ENCODE measurements at places on chromosomes 7 and 10.

DNA sequence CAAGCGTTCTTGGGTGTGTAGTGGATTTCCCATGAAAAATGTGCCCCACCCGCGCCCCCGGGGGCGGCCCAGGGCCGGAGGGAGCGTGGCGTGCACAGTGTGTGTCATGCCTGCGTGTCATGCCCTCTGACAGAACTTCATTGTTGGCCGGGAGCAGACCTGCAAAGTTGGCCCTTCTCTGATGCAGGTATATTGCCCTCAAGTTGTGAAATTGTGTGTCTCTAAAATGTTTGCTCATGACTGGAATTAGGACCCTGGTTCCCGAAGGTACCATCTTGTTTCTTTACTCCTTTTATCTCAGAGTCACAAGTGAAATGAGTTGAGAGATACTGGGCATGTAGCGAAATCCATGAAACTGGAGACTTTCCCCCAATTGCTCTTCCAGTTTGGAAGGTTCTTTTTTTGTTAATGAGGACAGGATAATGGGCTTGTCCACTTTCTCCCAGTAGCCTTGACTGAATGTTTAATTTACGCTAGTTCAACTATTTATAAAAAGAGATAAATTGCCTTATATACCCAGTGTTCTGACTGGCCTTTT is 26.2 kb downstream of the ADK start:
- DNase-seq: peak; percentile 29

GRCh38 chr7:139271718-139272628 is 40.9 kb downstream of the UBN2 start:
- no peak for DNase-seq

GRCh38 chr10:16822726-16823360 is 5.6 kb upstream of the RSU1 start:
- DNase-seq: no peak

DNA sequence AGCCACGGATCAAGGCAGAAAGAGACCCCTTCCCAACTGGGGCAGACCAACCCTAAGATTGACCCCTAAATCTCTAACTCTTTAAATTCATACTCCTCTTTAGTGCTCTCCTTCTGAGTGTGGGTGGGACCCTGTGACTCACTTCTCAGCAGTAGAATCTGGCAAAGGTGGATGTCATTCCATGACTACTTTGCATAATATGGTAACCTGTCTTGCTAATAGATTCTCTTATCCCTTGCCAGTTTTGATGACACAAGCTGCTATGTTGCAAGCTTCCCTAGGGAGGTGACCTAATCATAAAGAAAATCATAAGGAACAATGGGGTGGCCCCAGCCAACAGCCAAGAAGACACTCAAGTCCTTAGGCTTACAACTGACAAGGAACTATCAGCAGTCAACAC is 155.4 kb upstream of the VWC2 start:
- no peak for DNase-seq

GRCh38 chr7:35336444-35336843 is 82.5 kb upstream of the TBX20 start:
- DNase-seq: no peak

DNA sequence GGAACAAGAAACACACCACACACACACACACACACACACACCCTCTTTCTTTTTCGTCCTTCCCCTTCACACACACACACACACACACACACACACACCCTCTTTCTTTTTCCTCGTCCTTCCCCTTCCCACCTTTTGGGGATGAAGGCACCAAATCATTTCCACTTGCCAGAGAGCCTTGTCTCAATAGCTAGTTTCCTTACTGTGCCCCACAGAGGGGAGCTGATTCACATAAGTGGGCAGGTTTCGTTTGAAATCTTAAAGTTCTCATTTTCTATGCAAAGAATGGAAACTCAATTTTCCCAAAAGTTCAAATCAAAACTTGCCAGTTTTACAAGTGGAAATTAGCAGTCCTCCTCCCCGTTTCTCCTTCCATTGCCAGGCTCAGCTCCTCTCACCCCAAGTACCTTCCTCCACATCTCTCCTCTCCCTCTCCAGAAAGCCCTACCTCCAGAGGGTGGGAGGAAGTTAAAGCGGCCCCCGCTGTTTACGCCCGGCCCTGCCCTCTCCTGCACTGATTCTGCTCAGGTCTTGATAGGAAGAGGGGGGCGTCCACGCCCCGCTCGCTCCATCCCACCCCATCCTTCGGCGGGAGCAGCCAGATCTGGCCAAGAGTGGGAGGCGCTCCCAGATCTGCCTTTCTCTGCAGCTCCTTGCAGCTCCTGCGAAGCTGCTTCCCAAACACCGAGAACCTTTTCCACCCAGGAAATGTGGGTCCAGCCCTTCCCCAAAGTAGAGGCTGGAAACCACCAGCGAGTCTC is 1.3 kb downstream of the CTTNBP2 start:
- DNase-seq: peak; percentile 15
